ENCODE measurements at places on chromosomes 1 and 21. TPM values are rescaled to one million over a fixed set of nuclear protein-coding genes. Genes with fewer than 3 reads are reported as not detected.

ESPN gene
- 21.5 TPM for polyA plus RNA-seq

GPR161 gene
- 19.8 TPM for polyA plus RNA-seq

LCE1A gene
- not detected for polyA plus RNA-seq

ADGRL4 gene
- polyA plus RNA-seq = 21.6 TPM

FAM78B gene
- 2.7 TPM for polyA plus RNA-seq

OR2W3 gene
- 0.20 TPM for polyA plus RNA-seq

HMGCS2 gene
- 85.1 TPM for polyA plus RNA-seq

BLACAT1 gene
- polyA plus RNA-seq = 2.9 TPM

DNA sequence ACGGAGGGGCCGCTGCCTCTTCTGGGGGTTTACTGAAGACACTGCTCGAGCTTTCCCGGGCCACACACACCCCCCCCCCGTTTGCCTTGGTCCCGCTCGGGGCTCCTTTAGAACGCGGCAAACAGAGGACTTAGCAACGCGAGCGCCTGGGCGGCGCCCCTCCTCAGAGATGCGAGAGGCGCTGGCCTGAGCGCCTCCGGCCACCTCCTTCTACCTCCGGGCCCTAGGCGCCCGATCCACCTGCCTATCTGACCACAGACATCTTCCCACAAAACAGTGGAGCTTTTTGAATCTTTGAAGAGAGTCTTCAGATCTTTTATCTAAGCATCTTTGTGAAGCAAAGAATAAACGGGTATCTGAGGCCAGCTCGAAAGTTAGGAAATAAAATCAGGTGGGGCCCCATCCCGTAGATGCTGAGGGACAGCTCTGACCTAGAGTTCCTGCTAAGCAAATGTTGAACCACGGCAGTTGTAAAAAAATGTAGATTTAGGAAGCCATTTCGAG lies 436 bp upstream of the TTLL7 start:
- peak; percentile 73 for DNase-seq

- DNase-seq = no peak
These were observed 446.9 kb upstream of the LRRC7 start for GRCh38 chr1:69120817-69121216.

DNA sequence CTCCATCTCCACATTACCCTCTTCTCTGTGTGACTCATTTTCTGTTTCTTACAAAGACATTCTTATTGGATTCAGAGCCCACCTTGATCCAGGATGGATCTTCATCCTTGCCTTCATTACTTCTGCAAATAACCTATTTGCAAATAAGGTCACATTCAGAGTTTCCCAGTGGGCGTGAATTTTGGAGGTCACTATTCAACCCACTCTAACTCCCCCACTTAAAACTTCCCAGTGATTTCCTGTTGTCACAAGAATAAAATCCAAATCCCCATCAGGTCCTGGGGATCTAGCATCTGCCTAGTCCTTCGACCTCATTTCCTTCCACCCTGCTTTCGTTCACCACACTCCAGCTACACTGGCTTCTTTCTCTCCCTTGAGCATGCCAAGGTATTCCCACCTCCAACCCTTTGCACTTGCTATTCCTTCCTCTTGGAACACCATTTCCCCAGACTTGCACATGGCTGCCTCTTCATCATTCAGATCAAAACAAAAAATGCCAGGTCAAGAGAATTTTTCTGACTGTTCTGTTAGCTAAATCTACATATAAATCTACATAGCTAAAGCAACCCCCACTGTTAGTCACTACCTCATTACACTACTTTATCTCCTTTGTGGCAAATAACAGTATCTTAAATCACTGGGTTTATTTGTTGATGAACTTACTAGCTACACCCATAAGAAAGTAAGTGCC lies 187.2 kb downstream of the TOMM20 start:
- no peak for DNase-seq

- DNase-seq = no peak
These were observed 51.7 kb downstream of the PCNT start for GRCh38 chr21:46375560-46376230.

DNA sequence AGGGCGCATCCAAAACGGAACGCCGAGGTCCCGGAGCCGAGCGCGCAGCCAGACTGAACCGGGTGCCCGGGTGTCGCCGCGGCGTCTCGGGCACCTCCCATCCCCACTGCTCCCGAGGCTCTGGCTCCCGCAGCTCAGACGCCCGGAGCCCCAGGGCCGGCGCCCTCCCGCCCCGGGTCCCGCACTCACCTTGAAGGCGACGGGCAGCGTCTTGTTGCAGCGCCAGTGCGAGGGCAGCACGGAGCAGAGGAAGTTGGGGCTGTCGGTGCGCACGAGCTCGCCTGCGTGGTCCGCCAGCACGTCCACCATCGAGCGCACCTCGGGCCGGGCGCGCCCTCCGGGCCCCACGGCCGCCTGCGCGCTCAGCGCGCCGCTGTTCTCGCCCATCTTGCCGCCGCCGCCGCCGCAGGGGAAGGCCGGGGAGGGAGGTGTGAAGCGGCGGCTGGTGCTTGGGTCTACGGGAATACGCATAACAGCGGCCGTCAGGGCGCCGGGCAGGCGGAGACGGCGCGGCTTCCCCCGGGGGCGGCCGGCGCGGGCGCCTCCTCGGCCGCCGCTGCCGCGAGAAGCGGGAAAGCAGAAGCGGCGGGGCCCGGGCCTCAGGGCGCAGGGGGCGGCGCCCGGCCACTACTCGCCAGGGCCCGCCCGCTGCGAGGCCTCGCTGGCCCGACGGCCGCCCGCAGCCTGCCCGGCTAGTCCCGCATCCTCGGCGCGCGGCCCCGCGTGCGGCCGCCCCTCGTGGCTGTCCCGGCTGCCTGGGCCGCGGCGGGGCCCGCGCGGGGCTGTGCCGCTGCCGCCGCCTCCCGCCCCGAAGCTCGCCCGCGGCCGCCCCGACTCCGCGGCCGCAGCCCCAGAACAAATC lies 447 bp downstream of the RUNX3 start:
- no peak for DNase-seq

- no peak for DNase-seq
These were observed 838.2 kb upstream of the B3GALT2 start for GRCh38 chr1:194024659-194025058.

- DNase-seq = no peak
These were observed 36.6 kb downstream of the MORN1 start for GRCh38 chr1:2354511-2355372.

DNA sequence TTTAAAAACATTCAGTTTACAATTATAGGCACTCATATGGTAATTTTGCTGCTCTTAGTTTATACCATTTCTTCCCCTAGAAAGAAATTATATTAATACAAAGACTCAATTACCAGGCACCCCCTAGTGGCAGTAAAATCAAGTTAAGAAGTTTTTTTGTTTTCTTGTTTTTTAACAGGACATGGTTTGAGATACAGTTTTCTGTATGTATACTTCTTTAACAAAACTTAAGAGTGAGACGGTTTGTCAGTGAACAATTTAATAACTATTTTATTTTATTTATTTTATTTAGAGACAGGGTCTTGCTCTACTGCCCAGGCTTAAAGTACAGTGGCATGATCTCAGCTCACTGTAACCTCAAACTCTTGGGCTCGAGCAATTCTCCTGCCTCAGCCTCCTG lies 224.6 kb downstream of the FAF1 start:
- DNase-seq = no peak

- DNase-seq = peak; percentile 75
These were observed 995 bp downstream of the ID3 start for GRCh38 chr1:23558140-23558871.

DNA sequence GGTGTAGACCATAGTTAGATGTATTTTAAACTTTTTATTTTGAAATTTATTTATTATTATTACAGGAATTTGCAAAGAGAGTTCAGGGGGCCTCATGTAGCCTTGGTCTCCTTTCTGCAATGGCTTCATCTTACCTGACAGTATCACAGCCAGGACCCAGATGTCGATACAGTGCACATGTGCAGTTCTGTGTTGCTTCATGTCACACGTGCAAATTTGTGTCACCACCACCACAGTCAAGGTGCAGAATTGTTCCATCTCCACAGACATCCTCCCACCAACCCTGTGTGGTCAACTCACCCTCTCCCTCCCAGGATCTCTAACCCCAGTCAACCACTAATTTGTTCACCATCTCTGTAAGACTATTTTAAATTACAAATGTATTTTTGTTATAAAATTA lies 184.5 kb downstream of the CAMTA1 start:
- no peak for DNase-seq

DNA sequence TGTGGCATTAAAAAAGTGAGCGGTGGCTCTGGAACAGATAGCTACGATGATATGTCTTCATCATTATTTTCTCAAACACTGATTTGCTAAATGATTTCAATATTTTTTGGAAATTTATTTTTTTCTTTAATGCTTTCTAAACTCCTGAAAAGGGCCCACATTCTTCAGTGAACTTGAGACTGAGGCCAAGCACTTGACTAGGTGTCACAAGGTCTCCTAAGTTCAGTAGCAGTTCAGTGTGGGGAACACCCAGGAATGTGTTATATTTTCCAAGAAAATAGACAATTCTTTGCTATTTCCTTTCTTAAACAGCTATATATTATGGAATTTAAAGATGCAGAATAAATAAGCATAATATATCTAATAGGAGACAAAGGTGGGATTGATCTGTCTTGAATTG lies 850.9 kb downstream of the USP25 start:
- DNase-seq = no peak

DNA sequence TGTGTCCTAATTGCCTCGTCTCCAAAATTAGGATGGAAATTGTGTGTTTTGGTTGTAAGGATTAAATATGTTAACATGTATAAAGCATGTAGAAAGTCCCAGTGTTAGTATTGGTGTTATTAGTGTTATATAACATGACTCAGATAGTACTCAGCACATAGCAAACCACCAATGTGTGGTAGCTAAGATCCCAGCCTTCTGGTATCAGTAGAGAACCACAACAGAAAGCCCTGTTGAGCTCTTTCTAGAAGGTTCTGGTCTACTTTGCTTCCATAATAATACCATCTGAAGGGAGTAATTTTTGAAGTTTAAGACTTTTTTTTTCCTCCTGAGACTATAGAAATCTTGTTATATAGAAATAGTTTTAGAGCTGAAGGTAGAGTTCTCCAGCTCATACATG lies 259.3 kb upstream of the SGIP1 start:
- no peak for DNase-seq

DNA sequence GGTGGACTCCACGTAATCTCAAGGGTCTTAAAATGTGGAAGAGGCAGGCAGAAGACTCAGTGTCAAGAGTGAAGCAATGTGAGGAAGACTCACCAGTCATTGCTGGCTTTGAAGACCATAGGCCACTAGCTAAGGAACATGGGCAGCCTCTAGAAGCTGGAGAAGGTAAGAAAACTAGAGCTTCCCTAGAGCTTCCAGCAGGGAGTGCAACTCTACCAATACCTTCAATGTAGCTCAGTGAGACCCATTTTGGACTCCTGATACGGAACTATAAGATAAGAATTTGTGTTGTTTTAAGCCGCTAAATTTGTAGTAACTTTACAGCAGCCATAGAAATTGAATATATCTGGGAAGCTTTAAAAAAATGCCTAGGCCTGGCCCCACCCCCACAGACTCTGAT lies 18.9 kb downstream of the METTL13 start:
- DNase-seq = no peak

DNA sequence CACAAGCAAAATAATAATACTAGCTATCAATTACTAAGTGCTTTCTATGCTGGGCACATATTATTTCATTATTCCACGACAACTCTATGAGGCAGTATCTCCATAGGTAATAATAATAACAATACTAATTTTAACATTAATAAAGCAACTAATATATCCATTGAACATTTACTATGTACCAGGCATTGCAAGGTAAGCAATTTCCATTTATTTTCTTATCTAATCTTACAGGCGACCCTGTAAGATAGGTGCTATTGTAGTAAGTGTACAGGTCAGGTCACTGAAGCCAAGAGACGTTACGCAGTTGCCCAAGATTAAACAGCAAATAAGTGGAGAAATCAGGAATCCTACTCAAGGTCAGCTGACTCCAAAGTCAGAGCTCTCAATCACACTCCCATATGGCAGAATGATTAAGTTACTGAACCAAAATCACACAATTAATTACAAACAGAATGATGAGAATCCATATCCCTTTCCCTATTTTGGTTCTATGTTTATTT lies 198.4 kb downstream of the SLC45A1 start:
- no peak for DNase-seq

DNA sequence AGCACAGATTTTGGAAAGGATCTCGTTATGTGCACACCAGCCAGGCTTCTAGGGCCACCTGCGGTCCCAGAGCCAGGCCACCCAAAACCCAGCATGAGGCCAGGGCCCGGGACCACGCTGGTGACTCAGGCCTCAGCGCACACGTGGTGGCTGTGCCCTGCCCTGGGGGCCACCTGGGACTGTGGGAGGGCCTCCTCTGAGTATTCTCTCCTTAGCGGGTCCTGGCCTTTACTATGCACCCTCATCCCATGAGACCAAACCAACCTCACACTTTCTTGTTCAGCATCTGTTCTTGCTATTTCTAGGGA lies 9.9 kb downstream of the WNT9A start:
- no peak for DNase-seq

- DNase-seq = no peak
These were observed 30.8 kb upstream of the PTGFRN start for GRCh38 chr1:116878804-116879477.

DNA sequence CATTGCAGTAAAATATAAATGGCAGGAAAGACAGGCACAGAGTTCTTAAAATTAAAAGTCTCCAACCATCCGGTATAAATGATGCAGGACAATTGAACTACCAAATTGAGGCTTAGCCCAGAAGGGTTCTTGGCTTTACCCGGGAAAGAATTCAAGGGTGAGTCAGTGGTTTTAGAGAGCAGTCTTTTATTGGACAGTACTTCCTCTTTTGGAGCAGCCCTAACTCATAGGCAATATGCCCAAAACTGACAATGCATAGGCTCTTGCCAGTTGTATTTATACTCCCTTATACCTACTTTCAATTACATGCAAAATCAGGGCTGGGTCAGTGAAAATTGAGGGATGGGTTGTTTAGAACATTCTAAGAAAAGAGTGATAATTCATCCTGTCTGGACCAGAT lies 1628.9 kb upstream of the PRMT6 start:
- DNase-seq = no peak

- no peak for DNase-seq
These were observed 4.3 kb downstream of the GALNT2 start for GRCh38 chr1:230071316-230071715.

- DNase-seq = no peak
These were observed 32.6 kb downstream of the TMEM200B start for GRCh38 chr1:29090937-29091618.

Measured in renal pelvis (tissue), 12 donors.